Activated CD8-positive, alpha-beta memory T cell treated with anti-CD3 and anti-CD28 coated beads for 1 hour (primary cell): ENCODE measurements at places on chromosomes 5 and 9.

- DNase-seq = no peak
Measured at GRCh38 chr9:124191691-124192395, 65.9 kb upstream of the NEK6 start.

DNA sequence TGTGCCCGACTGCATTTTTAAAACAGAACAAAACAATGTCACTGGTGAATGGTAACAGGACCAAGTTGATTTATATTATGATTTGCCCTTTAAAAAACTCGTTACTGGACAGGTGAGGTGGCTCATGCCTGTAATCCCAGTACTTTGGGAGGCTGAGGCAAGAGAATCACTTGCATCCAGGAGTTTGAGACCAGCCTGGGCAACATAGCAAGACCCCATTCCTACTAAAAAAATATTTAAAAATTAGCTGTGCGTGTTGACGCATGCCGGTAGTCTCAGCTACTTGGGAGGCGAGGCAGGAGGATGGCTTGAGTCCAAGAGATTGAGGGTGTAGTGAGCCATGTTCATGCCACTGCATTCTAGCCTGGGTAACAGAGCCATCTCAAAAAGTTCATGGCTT lies 7.2 kb downstream of the UNC13B start:
- no peak for DNase-seq

DNA sequence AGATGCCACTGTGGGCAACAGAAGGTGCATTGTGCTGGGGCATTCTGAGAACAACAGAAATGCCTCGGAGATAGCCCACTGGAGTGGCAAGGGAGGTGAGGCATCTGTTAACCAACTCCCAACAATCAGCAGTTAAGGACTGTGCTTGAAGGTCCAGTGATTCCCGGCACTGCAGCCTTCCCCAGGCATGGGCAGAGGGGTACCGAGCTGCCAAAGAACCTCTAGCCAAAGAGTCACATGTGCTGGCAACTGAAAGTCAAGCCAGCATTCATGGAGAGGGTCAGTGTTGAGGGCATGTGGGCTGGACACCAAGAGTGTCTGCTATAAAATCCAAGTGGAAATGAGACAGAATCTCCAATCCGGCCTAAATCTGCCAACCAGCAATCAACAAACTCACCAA lies 149.6 kb downstream of the ASTN2 start:
- no peak for DNase-seq

GRCh38 chr5:122972877-122973276 lies 63.6 kb downstream of the PPIC start:
- DNase-seq = no peak

DNA sequence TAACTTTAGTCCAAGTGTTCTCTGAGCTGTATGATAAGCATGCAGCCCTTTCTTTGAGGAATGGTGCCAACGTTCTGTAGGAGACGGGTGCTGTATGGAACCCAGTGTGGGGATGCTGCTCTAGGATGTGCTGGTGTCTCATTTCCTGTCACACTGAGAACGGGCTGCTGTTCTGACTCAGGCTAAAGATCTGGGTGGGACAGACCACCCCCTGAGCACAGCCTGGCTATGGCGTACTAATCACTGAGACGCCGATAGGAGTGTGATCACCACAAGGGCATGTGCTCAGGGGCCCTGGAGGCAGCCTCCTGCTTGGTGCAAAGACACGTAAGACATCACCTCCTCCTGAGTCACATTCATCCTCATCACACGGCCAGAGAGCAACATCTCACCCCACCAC lies 240.4 kb downstream of the IRX2 start:
- no peak for DNase-seq

- no peak for DNase-seq
Measured at GRCh38 chr9:135622415-135623020, 16.8 kb downstream of the GLT6D1 start.

DNA sequence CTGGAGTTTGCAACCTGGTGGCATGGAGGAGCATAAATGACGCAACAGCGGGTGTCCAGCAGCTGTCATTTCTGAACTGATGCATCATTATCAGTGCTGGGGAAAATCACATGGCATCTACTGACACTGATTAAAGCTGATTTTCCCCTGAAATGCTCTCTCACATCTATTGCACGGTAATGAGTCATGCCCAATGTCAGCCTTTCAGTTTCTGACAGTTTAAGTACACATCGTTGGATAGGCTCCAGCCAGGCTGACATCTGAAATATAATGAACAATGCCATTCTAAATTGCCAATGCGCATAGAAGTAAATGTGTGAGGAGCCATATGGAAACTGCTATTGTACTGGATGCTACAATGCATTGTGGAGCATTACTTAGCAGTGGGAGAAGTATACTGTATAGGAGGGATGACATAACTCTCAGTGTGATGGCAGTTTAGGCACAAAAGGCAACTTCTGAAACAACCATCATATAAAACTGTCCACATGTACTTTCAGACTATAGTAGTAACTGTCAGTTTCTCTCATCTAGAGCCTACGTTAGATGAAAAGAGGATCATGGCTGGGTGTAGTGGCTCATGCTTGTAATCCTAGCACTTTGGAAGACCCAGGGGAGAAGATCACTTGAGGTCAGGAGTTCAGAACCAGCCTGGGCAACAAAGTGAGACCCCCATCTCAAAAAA lies 389.3 kb upstream of the DMAC1 start:
- DNase-seq = no peak

- DNase-seq = no peak
Measured at GRCh38 chr9:87827341-87827740, 55.3 kb upstream of the SPATA31E1 start.

GRCh38 chr9:121731919-121732318 lies 80.5 kb downstream of the DAB2IP start:
- DNase-seq = no peak

DNA sequence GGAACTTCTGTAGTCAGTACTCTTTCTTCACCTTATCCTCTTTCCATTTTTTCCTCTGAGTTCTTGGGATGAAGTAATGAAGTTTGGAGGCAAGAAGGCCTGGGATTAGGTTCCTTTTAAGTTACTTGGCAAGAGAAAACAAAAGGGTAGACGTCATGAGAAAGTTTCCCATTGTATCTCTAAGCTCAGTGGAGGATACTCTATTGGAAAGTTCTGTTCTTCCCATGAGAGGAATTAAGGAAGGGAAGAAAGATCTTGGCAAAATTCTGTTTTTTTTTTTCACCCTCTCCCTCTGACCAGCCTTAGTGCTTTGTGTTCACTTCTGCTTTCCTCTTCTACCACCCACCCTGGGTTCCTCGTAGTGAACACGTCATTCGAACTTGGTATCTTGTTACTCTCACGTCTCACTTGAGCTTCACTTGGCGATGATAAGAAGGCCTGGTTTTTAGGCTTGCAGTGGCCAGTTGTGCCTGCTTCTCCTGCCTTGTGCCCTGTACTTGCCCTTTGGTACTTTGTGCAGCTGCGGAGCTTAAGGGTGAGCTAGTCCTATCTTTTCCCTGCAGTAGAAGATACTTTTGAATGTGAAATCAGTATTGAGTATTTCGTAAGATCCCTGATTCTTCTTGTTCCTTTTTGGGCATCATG lies 67.0 kb downstream of the ARHGAP26 start:
- no peak for DNase-seq

DNA sequence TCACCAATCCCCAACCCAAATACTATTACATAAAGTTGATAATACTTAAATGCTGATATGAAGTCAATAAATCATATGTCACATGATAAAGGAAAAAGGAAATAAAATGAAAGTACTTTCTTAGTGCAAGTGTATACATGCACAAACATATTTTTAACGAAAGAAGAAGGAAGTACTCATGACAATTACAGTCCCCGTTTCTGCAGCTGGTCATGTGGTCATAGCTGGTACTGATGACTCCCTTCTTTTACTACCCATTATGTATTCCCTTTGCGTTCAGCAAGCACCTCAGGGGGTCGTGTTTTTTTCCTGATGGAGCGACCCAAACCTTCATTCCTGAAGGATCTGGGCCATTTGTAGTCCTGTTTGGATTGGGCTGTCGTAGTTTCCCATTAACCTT lies 27.3 kb downstream of the CENPP start:
- DNase-seq = no peak

DNA sequence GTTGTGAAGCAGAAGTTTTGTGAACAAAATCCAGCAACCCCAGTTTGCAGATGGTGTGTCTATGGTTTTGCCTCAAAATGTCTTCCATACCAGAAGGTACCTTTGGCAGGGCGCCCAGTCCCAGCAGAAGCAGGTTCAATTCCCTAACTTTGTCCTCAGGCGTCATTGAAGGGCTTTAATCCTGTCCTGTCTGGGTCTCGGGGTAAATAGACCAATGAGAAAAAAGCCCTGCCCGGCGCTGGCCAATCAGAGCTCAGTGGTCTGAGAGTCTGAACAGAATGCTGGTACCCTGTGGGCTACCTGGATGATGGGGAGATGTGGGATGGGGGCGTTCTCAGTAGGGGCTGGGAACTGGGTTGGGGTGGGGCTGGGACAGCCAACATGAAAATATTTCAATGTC lies 6.2 kb upstream of the ST6GALNAC4 start:
- DNase-seq = no peak

GRCh38 chr5:54932789-54933188 lies 52.6 kb downstream of the ESM1 start:
- no peak for DNase-seq

DNA sequence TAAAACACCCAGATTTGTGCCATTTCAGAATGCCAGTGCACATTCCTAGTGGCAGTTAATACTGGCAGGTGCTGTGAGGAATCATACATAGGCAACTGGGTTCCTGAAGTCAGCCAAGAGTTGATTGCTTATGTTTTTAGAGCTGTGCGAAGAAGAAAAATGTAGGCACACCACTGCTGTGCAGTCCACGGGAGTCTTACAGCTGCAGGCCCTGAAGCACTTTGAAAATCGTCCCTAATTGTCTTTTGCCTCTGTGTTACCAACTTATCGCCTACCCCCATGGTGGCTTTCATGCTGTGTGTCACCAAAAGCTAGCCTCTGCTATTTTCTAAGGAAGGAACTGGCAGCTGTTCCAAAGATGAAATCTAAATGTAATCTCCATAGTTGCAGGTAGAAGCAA lies 263.9 kb downstream of the ARRDC3 start:
- DNase-seq = no peak

DNA sequence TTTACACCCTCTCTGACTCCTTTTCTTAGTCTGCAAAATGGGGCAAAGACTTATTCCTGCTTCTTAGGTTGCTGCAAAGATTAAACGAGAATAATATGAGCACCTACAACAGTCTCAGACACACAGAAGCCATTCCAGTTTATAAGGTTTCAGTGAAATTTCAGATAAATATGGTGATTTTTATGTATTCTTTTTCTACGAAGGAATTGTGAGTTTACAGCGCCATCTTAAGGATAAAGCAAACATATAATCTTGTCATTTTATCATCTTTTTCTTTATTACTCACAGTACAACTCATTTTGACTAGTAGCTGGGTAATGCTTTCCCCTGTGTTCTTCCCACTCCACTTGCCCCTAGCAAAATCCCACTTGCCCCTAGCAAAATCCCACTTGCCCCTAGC lies 29.2 kb upstream of the SMC5 start:
- DNase-seq = no peak
